CD4-positive, alpha-beta T cell treated with Interleukin-21 for 1 hour (primary cell): ENCODE measurements at places on chromosomes 3 and 15.

DNA sequence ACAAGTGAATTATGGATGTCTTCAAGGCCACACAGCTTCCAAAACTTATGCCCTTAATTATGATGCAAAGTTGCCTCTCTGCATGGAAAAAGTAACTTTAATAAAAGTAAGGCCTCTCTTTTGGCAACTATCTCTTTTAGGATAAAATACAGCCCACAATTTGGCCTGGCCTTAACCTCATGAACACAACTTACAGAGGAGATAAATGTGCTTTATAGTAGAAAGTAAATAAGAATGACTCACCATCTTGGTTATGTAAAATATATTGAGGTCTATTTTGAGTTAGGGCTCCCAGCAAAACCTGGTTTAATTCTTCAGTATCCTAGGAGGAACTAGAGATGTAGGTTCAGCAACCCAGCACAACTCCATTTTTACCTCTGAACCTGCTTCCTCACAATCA lies 164.0 kb downstream of the ROBO2 start:
- DNase-seq: no peak

- no peak for DNase-seq
Measured at GRCh38 chr3:9778143-9779074, 8.7 kb upstream of the CAMK1 start.

- no peak for DNase-seq
Measured at GRCh38 chr3:100103558-100104441, 10.5 kb downstream of the FILIP1L start.

DNA sequence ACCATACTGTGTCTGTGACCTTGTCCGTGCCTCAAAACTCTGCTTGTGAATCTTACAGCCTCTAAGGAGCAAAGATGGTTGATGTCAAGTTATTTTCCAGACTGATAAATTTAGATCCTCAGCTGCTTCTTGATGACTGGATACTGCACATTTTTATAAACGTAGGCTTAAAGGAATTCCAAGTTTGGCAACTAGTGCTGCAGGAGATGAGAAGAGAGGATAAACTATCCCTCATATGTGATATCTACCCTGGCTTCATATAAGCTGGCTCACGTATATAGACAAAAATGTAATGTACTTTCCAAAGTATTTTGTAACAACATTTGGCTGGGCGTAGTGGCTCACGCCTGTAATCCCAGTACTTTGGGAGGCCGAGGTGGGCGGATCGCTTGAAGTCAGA lies 89.6 kb downstream of the GMPS start:
- no peak for DNase-seq

GRCh38 chr15:101305820-101306255 lies 10.8 kb upstream of the SNRPA1 start:
- no peak for DNase-seq

- peak; percentile 14 for DNase-seq
Measured at GRCh38 chr3:114155370-114155821, 23.5 kb downstream of the DRD3 start.
